ENCODE measurements at places on chromosomes 13 and 19. TPM values are rescaled to one million over a fixed set of nuclear protein-coding genes. Genes with fewer than 3 reads are reported as not detected.

DNA sequence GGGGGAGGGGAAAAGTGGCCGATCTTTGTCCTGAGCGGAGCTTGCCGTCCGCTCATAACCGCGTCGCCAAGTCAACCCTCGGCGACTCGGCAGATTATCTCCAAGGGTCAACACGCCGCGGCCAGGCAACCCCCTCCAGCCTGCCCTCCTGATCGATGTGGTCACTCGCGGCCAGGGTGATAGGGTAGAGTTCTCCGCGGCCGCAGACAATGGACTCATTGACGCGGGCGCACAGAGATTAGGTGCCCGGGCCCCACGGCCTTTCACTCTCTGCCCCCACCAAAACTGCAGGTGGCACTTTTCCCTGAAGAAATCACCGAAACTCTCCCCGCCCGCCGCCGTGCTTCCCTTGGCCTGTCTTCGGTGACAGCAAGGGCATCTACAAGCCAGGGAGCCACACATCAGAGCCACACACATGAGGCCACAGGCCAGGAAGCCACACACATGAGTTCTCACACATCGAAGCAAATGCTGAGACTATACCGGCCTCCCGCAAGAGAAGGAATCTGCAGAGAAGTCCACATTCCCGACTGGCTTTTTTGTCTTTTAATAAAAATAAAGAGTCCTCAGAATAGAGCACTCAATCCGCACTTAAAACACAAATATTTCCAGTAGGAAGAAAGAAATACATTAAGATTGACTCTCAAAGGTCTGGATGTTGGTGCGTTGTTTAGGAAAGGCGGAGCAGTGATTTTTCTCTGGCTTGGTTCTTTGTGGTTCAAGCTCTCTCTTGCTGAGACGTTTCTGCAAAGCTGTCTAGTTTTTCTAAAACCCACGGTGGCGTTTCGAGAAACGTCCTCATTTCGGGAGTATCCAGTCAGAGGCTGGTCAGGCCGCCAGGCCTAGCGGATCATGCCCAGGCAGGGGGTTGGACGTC is 1.5 kb upstream of the PDX1 start:
- no peak for DNase-seq

DNA sequence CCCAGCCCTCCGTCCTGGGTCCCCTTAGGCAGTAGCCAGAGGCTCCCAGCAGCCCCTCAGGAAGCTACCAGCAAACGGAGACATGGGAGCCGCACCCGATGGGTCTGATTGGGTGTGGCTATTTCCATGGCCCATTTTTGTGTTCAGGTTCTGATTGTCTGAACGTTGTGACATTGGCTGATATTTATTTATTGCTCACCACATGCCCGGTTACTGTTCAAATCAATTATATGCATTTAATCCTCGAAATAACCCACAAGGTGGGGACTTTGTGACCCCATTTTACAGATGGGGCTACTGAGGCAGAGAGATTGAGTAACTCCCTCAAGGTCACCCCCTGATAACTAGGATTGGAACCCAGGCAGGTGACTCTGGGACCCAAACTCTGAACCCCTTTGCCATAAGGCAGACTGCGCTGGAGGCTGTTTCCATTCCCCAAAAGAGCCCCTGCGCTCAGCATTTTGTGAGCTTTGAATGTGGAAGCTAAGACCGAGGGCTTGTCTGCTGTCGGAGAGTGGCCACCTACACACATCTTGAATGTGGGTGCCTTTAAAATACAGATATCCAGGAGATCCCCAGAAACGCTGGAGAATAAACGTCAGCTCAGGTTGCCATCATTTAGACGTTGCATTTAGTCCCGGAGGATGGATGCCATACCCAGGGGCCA is 13.6 kb upstream of the MCF2L start:
- DNase-seq, result no peak

Gene KCNN1
- total RNA-seq, result not detected

Gene ZNF607
- 12.1 TPM for total RNA-seq

Gene LRP3
- 43.8 TPM for total RNA-seq

DNA sequence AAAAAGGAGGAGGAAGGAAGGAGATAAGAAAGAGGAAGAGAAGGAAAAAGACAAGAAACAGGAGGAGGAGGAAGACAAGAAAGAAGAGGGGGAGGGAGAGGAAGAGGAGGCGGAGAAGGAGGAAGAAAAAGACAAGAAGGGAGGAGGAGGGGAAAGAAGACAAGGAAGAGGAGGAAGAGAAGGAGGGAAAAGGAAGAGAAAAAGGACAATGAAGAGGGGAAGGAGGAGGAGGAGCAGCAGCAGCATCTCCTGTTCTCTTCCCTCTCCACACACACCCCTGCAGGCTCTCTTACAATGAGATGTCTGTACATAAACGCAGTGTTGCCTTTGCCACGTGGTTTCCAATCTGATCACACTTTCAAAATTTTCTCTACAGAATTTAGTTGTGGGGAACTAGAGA is 66.6 kb downstream of the RUBCNL start:
- no peak for DNase-seq

DNA sequence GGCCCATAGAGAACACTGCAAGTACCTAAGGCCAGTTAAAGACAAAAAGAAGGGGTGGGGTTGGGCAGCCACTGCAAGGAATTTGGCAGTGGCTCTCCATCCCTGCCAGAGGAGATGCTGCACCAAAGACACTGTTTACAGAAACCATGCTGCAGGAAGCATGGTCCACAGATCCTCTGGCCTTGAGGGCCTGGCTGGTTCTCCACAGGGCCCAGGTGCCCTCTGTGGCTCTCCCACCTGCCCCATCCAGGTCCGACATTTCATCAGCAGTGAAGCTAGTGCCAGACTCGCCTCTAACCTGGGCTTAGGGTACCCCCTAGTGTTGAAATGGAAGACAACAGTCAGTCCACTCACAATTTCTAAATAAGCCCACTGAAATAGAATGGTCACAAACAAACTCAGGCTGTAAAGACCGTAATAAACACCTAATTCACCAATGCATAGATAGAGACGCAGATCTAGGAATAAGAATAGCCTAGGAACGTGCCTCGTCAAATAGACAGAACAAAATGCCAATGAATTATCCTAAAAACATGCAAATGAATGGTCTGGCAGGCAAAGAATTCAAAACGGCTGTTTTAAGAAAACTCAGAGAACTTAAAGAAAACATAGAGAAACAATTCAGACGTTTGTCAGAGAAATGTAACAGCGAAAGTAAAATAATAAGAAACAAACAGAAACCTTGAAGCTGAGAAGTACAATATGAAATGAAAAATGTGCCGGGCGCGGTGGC is 23.3 kb downstream of the LYPD4 start:
- DNase-seq, result peak; percentile 48

- DNase-seq, result no peak
These were observed 117.6 kb downstream of the MIPEP start for GRCh38 chr13:23771552-23771951.

GRCh38 chr19:44777715-44778347 is at the start of gene CBLC:
Gene CBLC (plus strand): TSS chr19:44777890. CDS start chr19:44777932, 42 bp downstream.
- peak; percentile 78 for DNase-seq

Gene RNF126
- 55.5 TPM for total RNA-seq

Gene BEST2
- not detected for total RNA-seq
